ENCODE measurements at places on chromosomes 16 and 17.

DNA sequence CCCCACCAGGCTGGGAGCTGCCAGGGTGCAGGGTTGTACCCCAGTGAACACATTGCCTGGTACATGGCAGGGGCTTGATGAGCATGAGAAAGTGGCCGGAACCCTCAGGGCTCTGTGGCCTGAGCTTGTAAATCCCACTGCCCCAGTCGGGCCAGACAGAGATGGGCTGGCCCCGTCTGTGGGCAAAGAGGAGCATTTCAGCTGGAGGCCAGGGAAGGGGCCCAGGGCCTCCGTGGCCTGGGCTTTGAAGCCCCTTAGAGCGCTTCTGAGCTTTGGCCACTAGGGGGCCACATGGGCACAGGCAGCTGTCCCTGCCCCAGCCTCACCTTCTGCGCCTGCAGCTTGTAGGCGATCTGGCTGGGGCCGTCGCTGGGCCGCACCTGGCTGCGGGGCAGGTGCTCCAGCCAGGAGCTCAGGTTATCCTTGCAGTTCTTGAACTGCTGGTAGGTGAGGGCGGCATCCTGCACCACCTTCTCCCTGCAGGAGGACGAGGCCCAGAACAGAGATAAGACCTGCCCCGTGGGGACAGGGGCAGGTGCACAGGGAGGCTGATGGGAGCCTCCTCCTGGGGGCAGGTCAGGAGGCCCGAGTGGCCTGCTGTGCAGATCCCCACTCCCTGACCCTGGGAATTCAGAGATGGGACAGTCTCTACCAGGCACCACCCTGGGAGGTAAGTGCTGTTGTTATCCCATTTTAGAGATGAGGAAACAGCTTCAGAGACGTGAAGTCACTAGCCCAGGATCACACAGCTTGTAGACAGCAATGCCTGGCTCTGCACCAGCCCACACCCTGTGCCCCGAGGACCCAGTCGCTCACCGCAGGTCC, 12.8 kb downstream of the EVPL start:
- peak; percentile 84 for DNase-seq

- DNase-seq, result no peak
Observed at GRCh38 chr17:7558544-7559319, at the start of gene TNFSF13. TSS of gene TNFSF13 (plus strand) at chr17:7558750. CDS start at chr17:7559040, 290 bp downstream.

DNA sequence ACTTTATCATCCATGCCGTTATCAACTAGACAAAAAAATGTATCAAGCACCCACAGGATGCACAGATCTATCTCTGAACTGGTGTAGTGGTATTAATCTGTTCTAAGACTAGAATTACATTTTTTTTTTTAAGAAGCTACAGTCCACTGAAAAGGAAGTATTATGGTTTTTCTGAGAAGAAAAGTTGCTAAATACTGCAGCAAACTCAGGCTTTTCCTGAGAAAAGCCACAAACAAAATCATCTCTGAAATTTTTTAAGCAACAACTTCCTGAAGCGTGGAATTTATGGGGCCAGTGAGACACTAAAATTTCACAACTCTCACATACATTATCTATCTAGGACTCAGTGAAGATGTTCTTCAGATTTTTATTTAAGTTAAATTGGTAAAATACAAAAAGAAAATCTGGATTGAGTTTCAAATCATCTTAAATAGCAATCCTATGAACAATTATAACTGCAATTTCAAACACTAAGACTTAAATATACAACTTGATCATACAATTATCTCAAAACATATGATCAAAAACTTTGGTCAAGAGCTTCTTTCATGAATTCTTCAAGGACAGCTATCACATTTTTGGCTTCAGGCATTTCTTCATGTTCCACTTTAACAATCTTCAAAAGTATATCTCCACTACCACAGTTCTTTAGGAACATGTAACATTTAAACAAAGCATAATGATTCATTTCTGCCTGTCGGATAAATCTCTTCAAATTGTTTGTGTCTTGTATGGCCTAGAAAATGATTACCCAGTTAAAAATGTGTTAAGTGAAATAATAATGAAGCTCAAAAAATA, 10.5 kb downstream of the C17orf75 start:
- no peak for DNase-seq

DNA sequence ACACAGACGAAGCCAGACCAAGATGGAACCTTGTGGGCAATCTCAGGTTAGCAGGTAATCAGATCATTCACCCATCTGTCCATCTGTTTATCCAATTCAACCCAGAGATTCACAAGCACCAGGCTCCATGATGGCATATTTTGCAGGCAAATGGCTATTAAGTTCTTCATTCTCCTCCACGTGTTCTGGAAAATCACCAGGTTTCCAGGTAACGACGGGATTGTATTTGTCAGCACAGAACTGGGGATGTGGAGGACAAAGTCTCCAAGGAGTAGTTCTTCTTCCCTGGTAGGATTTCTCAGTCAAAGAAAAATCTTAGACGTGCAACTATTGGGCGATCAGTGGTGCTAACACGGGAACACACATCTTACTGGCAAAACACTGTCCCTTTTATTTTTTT, 368.8 kb downstream of the SLC39A11 start:
- no peak for DNase-seq

DNA sequence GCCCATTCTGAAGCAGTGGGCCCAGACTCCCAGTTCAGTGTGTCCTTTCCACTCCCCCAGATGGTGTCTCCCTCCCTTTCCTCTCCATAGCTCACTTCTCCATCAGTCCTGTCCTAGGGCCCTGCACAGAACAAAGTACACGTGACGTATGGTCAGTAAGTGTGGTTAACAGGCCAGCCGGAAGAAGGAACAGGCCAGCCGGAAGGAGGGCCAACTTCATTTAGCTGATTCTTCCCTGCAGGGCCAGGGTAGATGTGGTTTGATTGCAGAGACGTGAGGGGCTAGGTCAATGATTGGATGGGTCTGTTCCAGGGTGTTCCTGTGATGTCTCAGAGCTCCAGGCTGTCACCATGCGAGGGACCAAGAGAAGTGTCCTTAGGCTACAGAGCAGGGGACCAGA, 28.9 kb upstream of the SPPL2C start:
- no peak for DNase-seq

GRCh38 chr17:78852709-78853121, 12.1 kb upstream of the USP36 start:
- DNase-seq, result no peak

DNA sequence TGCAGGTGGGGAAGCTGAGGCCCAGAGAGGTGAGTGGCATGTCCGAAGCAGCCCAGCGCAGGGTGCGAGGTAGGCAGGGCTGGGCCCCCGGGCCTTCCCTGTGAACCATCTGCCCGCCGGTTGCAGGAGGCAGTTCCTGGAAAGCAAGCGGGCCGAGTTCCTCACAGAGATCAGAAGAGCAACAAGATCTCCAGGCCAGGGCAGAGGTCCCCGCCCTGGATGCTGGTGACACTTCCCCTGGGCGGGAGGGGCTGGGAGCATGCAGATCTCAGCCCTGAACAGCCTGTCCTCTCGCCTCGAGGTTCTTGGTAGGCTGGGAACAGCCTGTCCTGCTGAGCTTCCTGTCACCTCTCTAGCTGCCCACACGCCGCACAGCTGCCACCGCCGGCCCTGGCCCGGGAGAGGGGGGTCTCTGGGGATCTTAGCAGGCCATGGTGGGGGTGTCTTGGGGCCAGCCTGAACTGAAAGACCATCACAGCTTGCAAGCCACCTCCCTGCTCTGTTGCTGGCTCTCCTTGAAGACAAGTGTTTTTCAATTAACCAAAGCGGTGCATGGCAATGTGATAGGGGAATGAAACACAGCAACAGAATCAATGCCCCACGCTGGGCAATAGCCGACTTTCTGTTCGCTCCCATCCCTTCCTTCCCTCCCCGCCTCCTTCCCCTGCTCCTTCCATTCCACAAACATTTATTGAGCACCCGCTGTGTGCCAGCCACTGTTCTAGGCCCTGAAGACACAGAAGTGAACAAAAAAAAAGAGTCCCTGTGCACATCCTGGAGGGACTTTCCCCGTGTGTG, 31.7 kb downstream of the SOCS1 start:
- DNase-seq, result peak; percentile 47

GRCh38 chr17:29263916-29264315, 17.3 kb downstream of the CRYBA1 start:
- no peak for DNase-seq

DNA sequence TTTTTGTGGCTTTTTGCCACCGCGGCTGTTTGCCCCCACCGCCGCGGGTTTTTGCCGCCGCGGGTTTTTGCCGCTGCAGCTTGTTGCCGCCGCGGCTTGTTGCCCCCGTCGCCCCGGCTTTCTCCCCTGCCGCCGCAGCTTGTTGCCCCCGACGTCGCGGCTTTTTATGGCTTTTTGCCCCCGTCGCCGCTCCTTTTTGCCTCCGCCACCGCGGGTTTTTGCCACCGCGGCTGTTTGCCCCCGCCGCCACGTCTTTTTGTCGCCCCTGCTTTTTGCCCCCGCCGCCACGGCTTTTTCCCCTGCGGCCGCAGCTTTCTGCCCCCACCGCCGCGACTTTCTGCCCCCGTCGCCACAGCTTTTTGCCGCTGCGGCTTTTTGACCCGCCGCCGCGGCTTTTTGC, 149.5 kb downstream of the KCNJ18 start:
- DNase-seq, result no peak

DNA sequence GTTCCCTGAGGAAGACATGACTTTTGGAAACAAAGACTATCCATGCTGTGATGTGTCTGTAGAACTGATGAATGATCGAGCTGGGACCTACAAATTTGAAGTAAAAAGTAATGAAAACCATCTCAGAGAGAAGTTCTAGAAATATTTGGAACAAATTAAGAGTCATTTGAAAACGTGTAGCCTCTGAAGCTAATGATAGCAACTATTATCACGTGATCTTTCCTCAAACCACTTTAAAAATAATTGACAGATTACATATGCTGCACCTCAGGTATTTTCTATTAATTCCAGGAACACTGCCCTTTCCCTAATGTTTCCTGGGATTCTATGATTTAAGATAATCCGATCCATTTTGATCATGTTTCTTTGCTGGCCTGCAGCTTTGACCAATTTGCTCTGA, 990.3 kb downstream of the CDH8 start:
- DNase-seq, result no peak

GRCh38 chr16:67608364-67608763, 36.6 kb upstream of the CARMIL2 start:
- no peak for DNase-seq

DNA sequence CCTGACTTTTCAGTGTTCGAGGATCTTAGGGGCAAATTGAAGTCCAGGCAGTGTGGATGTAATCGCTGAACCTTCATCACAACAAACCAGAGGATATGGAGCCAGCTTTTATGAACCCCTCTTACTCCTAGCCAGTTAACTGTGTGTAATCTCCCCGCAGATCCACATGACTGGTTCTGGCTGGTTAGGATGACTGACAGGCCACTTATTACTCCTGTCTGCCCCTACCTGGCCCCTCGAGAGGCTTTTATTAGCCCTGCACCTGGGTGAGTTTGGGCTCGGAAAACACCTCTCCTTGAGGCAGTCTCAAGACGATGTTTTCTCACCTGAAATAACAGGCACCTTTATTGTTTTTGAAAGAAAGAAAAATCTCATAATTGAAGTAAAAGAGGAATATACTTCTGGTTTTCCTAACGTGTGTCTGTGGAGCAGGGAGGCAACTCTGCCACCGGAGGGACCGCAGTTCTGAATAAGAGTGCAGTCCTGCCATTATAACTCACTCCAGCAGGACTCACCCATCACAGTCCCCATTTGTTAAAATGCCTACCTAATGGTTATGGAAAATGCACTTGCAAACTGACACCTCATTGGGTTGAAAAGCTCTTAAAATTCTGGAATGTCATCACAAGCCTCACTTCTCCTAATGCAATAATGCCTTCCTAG, 291.9 kb upstream of the N4BP1 start:
- DNase-seq, result no peak

GRCh38 chr17:61313461-61314326, 85.9 kb upstream of the TBX2 start:
- DNase-seq, result no peak
